Gastrocnemius medialis (tissue), 4 donors: ENCODE measurements at places on chromosomes 1 and 21.

DNA sequence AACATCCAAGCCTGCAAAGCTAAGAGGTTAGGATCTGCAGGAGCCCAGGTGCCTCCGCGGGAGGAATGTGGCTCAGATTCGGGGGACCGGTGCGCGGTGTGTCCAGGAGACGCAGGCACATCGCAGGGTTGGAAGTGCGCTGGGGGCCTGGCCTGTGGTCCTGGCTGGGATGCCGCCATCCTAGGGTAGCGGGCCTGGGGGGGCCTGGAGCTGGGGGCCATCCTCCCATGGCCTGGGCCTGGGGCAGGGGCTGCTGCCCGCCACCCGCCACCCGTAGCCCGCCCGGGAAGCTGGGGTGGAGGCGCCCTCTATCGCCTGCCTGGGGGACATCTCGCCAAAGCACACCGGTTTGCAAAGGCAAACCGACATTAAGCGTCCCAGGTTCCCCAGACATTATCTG, 170.6 kb upstream of the ARHGEF16 start:
- no peak for DNase-seq

DNA sequence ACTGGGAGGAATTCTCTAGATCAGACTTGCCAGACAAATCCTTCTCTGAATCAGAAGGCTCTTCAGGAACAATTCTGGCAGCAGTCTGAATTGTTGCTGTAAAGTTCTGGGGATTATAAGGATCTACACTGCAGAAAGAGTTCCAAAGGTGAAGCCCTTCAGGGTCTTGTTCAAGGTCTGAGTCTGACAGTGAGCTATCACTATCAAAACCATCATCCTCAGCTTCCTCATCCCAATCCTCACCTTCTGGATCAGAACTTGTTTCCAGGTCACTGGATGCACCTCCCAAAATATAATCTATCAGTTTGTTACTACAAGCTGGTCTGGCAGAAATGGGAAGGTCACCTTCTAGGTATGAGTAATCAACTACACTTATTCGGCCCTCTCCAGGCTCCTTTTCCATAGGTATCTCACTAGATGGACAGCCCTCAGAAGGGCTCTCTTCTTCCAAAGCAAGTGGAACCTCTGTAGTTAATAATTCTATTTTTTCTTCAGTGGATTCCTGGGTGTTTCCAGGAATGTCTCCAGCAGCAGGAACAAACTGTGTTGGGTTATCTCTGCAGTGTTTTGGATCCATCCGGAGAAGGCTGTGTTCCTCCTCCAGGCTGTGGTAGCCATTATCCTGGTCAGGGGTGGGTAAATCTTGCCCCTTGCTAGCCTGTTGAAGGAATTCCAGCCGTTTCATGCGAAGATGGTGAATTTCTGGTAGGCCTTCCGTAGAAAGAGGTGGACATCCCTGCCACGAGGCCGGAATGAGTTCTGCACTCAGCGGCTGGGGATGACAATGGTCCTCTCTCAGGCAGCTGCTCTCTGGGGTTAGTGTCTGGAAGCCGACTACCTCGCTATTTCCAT, 1.6 kb downstream of the PPP1R15B start:
- no peak for DNase-seq

DNA sequence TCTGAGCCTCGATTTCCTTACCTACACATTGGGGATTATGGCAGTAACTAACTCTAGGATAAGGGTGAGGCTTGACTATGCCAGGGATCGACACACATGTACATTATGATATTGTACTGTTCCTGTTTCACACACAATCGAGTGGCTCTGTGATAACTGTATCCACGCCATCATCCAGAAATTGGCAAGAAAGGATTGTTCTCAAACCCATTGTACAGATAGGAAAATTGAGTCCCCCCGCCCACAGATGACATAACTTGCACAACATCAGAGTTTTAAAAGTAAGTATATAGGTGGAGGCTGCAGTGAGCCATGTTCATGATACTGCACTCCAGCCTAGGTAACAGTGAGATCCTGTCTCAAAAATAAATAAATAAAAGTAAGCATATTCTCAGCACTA, 3.8 kb downstream of the KANK4 start:
- no peak for DNase-seq

DNA sequence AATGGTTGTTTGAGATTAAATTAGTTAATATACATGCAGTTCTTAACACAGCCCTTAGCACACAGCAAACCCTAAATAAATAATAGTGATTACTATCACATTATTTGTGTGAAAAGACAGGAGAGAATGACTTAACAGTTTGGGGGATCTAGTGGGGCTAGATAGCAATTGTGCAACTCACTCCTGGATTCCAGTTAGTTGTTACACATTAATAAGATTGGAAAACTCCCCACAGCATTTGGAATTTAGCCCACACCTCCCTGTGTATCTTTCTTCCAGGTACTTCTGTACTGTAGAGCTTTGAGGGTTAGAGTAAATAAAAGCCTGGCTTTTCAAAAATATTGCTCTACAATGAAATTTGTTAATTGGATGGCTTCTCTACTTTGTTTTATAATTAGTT, 93.2 kb downstream of the KCTD3 start:
- DNase-seq: no peak

DNA sequence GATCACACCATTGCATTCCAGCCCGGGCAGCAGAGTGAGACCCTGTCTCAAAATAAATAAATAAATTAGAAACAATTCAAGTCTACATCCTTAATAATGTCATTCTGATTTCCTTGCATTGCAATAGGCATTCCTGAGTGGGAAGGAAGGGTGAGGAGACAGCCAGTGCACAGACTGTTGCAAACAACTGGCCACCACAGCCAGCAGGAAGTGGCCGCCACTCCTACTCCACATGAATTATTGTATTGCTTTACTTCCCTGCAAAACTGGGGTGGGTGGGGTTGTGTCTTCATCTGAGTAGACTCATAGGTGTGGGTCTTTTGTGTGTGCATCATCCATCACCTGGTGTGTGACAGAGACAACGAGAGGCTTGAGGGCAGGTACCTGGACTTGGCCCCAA, 60.1 kb downstream of the OPTC start:
- DNase-seq: no peak

GRCh38 chr1:80807981-80808380, 992.8 kb upstream of the ADGRL2 start:
- no peak for DNase-seq

- DNase-seq: peak; percentile 12
These were observed 33.0 kb upstream of the SIPA1L2 start for GRCh38 chr1:232662910-232663309.

DNA sequence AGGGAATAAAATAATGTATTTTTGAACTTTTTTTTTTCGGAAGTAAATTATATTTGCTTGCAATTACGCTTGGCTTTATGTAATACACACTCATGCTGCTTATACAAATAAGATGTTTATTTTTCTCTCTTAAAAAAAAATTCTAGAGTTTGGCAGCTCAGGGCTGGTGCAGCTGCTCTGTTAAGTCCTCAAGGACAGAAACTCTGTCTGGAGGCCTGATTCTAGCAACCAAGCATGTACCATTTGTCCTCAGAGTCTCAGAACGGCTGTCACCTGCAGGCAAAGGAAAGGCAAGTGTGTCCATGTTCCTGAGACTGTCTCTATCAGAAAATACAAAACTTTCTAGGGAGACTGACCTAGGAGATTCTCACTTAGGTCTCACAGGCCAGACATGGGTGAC, 23.2 kb upstream of the CLDN17 start:
- no peak for DNase-seq

DNA sequence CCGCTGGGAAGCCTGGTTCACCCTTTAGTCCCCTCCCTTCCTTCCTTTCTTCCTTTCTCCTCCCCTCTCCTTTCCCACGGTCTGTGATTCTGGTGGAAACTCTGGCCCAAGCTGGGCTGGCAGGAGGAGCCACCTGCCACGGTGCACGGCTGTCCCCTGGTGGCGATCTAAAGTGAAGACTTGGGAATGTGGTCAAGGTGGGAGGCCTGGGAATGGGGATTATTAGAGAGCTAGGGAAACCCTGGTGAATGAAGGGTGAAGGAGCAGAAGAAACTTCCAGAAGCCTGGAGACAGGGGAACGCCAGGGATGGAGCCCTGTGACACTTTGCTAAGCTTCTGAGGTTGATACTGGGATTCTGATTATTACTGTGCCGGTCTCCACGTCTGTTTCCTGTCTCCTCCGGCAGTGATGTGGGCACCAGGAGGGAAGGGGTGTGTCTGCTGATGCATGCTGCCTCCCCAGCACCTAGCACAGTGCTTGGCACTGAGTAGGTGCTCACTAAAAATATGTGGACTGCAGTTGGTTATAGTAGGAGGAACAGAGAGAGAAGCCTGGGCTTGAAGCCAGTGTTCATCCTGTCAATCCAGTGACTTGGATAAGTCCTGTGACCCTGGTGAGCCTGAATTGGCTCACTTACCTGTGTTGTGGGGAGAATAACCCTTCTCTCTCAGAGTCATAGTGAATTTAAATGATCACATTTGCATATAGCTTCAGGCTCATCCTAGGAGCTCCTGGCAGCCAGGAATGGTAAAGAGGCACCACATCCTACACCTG, 71.2 kb upstream of the NBPF3 start:
- peak; percentile 59 for DNase-seq

GRCh38 chr1:87830432-87830978, 501.8 kb downstream of the LMO4 start:
- no peak for DNase-seq

DNA sequence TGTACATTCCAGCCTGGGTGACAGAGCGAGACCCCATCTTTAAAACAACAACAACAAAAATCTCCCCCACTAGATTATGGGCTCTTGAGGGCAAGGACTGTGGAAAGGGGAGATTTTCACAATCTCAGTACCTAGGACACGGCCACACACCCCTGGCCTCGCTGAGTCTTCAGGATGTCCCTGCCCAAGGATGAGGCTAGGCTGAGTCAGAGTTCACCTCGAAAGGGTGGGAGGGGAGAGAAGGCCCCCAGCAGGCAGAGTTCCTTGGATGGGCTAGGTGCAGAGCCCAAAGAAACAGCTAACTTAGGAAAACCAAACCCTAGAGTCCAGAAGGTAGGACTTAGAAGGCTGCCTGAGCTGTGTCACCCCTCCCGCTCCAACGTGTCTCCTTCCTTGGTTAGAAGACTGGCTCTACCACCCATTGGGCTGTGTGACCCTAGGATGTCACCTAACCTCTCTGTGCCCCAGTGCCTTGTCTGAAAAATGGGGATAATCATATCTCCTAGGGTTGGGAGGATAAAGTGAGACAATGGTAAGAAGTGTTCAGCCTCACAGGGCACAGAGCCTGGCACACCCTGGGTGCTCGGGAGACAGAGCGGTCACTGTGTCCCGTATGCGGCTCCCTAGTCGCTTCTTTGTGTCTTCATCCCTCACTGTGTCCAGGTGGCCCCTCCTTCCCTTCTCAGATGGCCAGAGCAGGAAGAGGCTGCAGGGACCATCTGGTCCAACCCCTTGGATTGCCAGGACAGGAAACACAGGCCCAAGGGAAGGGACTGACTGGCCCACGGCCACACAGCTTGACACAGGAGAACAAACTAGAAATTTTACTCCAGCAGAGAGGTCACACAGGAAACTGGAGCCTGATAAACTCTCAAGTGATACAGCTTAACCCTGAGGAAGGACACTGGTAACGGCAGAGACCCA, 11.2 kb downstream of the TRIM62 start:
- peak; percentile 18 for DNase-seq

DNA sequence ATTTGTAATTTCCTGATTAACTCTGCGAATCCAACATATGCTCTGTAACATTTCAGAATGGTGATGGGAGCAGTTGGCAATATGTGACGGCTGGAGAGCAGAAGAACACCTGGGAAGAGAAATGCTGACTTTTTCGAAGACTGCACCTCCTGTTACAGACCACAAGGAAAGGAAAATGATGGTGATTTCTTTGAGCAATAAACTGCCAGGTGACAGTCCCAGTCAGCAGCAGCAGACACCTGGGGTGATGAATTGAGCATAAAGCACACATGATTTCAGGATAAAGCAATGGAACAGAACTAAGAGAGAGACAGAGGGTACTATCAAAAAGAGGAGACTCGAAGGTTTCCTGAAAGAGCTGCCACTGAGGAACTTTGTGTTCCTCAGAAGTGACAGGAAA, 528.6 kb downstream of the NEGR1 start:
- no peak for DNase-seq

GRCh38 chr1:110003747-110004428, 19.3 kb downstream of the AHCYL1 start:
- peak; percentile 81 for DNase-seq

DNA sequence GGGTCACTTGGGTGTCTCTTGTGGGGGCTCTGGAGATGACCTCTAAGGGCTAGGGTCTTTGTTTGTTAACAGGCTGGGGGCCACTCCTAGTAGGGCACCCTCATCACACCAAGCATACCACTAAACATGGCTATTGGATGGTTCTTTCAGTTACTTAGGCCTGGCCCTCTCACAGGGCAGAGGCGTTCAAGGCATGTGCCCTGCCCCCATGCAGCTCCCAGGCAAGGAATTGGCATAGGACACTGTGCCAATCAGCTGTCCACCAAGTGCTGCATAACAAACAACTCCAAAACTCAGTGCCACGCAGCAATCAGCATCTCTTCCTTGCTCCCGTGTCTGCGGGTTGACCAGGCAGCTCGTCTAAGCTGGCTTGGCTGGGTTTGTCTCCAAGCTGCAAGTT, 2.1 kb upstream of the KCNAB2 start:
- no peak for DNase-seq

GRCh38 chr1:8524627-8525157, 206.8 kb downstream of the SLC45A1 start:
- DNase-seq: no peak

DNA sequence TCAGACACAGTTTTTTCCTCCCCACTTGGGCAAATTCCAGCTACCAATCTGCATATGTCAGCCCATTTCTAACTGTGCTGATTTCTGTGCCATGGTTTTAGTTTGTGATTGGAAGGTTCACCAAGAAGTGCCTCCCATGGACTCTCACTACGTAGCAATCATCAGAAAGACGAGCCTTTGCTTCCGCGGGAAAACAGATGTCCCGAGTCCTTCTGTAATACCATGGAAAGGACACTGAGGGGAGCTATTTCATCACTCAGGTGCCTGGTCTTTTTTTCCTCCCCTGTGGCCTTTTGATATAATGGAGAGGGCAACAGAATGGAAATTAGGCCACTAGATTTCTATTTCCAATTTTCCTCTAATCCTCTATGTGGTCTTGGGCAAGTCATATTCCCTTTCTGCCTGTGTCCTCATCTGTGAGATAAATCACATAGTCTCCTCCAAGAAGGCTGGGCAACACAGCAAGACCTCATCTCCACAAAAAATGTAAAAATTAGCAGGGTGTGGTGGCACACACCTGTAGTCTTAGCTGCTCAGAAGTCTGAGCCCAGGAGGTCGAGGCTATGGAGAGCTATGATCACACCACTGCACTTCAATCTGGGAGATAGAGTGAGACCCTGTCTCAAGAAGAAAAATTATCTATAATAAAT, 24.8 kb downstream of the LEMD1 start:
- DNase-seq: no peak

- DNase-seq: no peak
These were observed 38.3 kb downstream of the SKI start for GRCh38 chr1:2266301-2266975.

DNA sequence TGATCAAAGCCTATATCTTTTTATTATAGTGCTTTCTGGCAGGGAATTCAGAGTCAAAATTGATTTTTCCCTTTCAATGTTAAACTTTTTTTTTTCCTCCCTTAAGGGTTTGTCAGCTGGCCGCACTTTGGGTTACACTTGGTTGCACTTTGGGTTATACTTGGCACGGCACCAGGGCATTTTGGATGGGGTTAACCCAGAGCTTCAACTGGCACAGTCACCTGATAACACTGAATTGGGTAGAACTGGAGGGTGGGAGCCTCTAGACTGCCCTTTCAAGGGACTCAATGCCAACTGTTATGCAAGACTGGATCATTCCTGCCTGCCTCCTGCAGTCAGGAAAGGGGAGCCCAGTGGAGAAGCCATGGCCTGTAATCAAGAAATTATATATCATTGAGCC, 211.5 kb downstream of the KCNJ6 start:
- no peak for DNase-seq

GRCh38 chr1:34167389-34167788, 2.4 kb upstream of the CSMD2 start:
- no peak for DNase-seq
